Pulmonary artery endothelial cell (primary cell): ENCODE measurements at places on chromosomes 11 and 22. TPM values are rescaled to one million over a fixed set of nuclear protein-coding genes. Genes with fewer than 3 reads are reported as not detected.

- no peak for DNase-seq
These were observed 50.9 kb upstream of the RTL6 start for GRCh38 chr22:44548981-44549380.

- DNase-seq: no peak
These were observed 4.4 kb downstream of the SEC14L6 start for GRCh38 chr22:30541961-30542810.

Gene POU2AF3
- total RNA-seq: not detected in 2 replicates

DNA sequence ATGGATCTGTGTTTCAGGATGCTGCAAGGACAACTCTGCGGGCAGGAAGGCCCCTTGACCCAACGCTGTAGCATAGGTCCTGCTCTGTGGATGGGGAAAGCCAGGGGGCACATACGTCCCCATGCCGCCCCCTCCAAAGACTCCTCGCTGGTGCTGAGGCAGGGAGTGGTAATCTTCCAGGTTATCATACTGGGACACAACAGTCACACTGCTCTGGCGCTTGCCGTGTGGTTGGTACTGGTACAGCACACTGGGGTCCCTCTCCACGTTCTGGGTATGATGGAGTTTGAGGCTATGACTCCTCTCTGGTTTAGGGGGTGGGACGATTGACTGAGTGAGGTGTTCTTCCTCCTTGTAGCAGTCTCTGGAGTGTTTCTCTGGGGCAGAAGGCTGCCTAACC, 26.2 kb upstream of the TP53AIP1 start:
- no peak for DNase-seq

GRCh38 chr11:7982582-7983119, 4.5 kb upstream of the EIF3F start:
- DNase-seq: no peak
